ENCODE measurements at places on chromosomes 11 and 22. TPM values are rescaled to one million over a fixed set of nuclear protein-coding genes. Genes with fewer than 3 reads are reported as not detected.

HEPHL1 gene
- total RNA-seq, result not detected

ROBO4 gene
- not detected for total RNA-seq

SNX32 gene
- 0.34 TPM for total RNA-seq

CCDC157 gene
- 3.6 TPM for total RNA-seq

OR4D5 gene
- not detected for total RNA-seq

FAM227A gene
- total RNA-seq, result 0.57 TPM

GSTT2B gene
- total RNA-seq, result not detected

TRIM49 gene
- not detected for total RNA-seq

FJX1 gene
- 0.36 TPM for total RNA-seq

BAIAP2L2 gene
- 0.96 TPM for total RNA-seq

XKR3 gene
- 0.17 TPM for total RNA-seq

CARNS1 gene
- 25.9 TPM for total RNA-seq

ACO2 gene
- 104 TPM for total RNA-seq

FLRT1 gene
- total RNA-seq, result not detected

OR5D16 gene
- total RNA-seq, result not detected

MTMR3 gene
- 76.5 TPM for total RNA-seq

CHRM4 gene
- not detected for total RNA-seq

NAALADL1 gene
- total RNA-seq, result 24.3 TPM

PATE2 gene
- total RNA-seq, result not detected

ANKK1 gene
- 0.89 TPM for total RNA-seq

BCO2 gene
- total RNA-seq, result 1.7 TPM

FAT3 gene
- total RNA-seq, result not detected

C11orf52 gene
- not detected for total RNA-seq

OR5P2 gene
- not detected for total RNA-seq

GLB1L2 gene
- total RNA-seq, result 0.44 TPM

GLYATL1 gene
- not detected for total RNA-seq
